Mesenteric fat pad (tissue), 1 donor: ENCODE measurements at places on chromosomes 3 and 15.

DNA sequence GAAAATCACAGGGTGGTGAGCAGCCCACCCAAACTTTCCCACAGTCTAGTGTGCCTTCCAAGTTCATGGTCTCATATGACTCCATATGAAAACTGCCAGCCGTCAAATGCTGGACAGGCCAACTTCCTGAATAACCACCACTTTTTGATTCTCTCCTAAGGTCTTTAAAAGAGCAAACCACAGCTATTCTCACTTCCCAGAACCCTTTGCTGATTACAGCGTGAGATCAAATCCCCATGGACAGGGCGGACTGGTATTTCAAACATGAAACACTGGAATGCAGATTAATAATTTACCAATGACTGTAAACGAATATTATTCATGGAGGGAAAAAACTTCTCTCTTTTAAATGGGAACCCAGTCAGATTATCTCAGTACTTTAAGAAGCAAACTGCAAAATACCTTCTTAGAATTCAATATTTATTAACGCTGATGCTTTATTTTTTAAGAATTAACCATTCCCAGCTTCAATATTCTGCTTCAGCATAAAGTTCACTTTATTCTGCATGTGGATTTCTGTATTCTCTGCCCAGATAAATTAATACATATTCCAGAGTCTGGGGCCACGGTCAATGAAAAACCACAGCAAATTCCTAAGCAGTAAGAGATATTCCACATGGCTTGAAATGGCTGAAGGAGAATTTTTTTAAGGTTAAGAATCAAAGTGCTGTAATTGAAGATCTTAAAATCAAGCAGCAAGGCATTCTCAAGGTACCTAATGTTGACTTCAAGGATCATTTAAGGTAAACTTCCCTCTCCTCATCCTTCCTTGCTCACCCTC lies 42.9 kb downstream of the MYO1E start:
- DNase-seq = no peak

DNA sequence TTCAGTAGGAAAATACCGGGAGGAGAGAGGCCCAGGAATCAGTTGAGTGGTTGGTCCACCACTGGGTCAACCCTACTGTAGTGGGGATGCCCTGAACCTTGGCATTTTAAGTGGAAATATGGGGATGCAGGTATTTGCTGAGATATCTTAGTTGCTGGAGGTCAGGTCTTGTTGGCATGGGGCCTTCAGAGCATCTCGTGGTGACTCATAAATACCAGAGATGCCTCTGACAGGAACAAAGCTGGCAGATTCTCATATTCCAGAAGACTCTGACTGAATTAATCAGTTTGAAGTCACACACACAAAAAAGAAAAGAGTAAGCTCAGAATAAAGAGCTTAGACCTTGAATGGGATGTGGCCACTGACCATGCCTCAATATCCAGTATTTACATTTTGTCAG lies 91.6 kb downstream of the CACNA2D3 start:
- DNase-seq = no peak

DNA sequence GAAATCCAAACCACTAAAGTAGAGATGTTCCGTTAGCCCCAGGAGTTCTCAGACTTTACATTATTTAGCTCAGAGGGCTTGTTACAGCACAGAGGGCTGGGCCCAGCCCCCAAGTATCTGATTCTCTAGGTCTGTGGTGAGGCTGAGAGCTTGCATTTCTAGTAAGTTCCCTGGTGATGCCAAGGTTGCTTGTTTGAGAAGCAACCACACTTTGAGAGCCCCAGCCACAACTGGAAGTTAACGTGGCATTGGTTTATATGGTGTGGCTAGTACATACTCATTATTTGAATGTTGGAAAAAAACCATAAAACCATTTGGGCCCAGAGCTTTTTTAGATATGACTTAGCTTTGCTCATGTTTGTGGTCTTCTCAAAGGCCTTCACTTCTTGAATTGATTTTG lies 35.9 kb downstream of the PRR23E start:
- DNase-seq = no peak

DNA sequence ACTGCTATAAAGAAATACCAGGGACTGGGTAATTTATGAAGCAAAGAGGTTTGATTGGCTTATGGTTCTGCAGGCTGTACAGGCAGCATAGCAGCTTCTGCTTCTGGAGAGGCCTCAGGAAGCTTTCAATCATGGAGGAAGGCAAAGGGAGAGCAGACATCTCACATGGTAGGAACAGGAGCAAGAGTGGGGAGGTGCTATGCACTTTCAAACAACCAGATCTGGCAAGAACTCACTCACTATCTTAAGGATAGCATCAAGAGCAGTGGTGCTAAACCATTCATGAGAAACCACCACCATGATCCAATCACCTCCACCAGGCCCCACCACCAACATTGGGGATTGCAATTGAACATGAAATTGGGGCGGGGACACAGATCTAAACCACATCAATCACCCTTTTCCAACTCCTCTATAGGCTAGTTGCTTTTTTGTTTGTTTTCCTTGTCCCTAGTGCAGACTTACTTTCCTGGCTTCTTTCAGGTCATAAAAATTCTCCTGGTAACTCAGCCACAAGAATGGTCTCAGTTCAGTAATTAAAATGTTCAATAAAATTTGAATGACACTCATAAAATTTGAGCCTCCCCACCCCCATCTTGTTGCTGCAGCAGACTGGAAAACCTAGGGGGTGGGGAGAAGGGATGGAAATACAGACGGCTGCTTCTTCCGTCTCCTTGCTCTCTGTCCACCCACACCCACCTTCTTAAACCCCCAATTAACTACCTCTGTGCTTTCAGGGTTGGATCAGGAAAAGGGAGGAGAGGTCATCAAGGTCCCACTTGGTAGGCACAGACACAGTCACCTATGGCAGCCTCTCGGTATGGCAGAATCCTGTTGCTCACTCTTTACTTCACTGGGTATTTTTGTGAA lies 16.3 kb upstream of the TIPARP start:
- DNase-seq = no peak

DNA sequence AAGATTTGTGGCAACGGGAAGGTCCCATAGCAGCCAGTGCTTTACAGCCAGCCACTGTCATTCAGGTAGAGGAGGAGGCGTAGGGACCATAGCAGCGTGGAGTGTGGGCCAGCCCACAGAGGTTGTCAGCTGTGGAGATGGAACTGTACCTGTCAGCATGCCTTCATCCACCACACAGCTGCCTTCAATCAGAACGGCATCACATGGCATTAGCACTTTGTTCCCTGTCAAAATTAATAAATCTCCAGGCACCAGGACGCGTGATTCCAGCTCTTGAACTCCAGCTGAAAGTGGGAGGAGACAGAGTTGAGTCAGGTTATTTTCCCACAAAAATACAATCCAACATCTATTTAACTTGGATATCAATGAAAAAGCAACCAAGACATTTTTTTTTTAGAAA lies 84.0 kb downstream of the ATP13A4 start:
- DNase-seq = no peak

DNA sequence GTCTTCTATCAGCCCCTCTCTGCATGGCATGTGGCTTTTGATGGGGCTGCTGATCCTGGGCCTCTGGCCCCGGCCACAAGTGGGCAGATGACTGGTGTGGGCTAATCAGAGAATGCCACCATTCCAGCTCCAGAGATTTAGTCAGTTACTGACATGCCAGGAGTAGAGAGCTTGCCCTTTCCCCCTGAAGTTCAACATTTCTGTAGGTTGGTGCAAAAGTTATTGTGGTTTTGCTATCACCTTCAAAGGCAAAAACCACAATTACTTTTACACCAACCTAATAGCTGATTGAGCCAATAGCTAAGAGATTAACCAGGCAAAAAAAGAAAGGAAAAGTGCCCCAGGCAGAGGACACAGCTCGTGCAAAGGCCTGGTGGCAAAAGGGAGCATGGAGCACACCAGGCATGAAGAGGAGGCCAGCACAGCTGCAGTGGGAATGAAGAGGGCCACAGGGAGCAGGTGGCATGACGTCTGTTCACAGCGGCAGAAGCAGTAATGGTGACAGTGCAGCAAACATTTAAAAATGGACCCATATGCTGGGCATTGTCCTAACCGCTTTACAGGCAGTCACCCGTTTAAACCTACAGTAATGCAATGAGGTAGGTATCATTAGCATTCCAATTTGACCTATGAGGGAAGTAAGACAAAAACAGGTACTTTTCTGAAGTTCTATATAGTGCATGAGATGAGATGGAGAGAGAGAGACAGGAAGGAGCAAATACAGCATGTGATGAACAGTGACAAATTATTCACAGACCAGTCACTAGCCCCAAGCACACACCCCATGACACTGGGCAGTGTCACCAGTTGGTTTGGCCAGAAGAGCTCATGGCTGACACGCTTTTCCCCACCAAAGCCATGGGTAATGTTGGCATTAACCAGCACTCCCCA lies 373.0 kb upstream of the PROK2 start:
- DNase-seq = no peak

DNA sequence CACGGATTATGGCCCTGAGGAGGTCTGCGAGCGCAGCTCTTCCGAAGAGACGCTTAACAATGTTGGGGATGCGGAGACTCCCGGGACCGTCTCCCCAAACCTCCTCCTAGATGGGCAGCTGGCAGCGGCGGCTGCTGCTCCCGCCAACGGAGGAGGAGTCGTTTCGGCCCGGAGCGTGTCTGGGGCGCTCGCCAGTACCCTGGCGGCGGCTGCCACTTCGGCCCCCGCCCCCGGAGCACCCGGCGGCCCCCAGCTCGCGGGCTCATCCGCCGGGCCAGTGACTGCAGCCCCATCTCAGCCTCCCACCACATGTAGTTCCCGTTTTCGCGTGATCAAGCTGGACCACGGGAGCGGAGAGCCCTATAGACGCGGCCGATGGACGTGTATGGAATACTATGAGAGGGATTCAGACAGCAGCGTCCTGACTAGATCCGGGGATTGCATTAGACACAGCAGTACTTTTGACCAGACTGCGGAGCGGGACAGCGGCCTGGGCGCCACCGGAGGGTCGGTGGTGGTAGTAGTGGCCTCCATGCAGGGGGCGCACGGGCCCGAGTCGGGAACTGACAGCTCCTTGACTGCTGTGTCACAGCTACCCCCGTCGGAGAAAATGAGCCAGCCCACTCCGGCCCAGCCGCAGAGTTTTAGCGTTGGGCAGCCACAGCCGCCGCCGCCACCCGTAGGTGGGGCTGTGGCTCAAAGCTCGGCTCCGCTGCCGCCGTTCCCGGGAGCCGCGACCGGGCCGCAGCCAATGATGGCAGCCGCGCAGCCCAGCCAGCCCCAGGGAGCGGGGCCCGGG lies 1.6 kb downstream of the TSC22D2 start:
- peak; percentile 92 for DNase-seq

DNA sequence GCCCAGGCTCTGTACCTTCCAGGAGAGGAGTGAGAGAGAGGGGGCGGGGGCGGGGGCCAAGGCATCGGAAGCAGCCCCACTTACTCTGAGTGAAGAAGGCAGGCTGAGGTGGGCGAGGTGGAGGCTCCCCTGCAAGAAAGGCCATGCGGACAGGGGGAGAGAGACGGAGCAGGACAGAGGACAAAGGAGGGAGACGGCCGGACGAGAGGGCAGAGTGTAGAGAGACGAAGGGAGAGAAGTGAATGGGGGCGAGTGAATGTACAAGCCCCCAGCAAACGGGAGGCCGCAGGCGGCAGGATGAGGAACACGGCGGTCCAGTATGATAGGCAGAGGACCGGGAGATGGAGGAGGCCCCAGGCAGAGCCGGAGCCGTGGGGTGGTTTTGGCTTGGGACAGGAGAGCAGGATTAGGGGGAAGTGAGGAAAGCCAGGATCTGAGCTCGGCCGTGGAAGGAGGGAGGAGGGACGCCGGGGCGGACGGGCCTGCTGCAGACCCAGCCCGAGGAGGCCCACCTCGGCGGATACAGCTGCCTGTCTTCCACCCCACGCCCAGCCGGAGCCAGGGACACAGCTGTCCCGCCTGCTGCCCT lies 38.8 kb downstream of the TNK2 start:
- no peak for DNase-seq
